Muscle of back (tissue), 13 donors: ENCODE measurements at places on chromosomes 11 and 22. TPM values are rescaled to one million over a fixed set of nuclear protein-coding genes. Genes with fewer than 3 reads are reported as not detected.

DNA sequence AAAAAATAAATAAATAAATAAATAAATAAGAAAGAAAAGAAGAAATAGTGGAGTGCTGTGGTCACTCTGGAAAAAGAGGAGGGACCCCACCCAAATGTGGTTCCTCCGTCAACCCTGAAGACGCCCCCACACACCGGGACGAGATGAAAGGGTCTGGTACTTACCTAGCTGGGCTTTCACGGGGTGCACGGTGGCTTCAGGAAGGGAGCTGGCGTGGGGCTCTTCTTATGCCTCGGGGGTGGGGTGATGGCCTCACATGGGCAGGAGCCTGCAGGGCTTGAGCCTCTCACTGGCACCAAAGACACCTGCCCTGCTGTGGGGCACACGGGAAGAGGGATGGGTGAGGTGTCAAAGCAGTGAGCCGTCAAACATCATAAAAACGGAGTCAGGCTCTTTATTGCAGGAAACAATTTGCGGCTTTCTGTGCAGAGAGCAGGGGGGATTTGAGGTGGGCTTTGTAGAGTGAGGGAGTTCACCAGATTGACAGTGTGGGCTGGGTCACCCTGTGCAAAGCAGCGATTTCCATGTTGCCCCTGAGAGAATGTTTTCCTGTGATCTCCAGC, 28.0 kb upstream of the KRTAP5-6 start:
- no peak for DNase-seq

- DNase-seq, result no peak
Measured at GRCh38 chr11:13885083-13885482, 77.4 kb upstream of the SPON1 start.

The CENPM gene
- 8.7 TPM for polyA plus RNA-seq

DNA sequence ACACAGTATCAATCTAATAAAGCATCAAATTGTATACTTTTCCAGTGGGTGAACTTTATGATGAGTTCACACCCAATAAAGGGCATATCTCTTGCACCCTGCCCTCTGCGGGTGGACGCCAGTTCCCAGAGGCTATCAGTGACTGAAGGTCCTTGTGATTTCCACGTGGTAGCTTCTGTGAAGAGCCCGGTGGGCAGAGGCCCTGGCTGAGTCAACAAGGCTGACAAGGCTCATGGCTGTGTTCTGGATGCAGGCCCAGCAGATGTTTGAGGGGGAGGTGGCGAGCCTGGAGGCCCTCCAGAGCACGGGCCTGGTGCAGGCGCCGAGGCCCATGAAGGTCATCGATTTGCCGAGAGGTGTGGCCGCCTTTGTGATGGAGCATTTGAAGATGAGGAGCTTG, 71.4 kb downstream of the PIWIL3 start:
- DNase-seq, result peak; percentile 33

DNA sequence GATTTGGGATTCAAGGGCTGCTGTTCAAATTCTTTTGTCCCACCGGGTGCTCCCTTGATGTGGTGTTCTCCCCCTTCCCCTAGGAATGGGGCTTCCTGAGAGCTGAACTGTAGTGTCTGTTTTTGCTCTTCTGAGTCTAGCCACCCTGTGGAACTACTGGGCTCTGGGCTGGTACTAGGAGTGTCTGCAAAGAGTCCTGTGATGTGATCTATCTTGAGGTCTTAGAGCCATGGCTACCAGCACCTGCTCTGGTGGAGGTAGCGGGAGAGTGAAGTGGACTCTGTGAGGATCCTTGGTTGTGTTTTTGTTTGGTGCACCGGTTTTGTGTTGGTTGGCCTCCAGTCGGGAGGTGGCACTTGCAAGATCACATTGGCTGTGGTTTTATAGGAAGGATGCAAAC, 46.2 kb downstream of the OR2AT4 start:
- DNase-seq, result no peak

- DNase-seq, result peak; percentile 8
Measured at GRCh38 chr11:81839976-81840375, 893.7 kb downstream of the FAM181B start.

The TLCD5 gene
- 6.8 TPM for polyA plus RNA-seq

The JAML gene
- 2.7 TPM for polyA plus RNA-seq

GRCh38 chr22:27906241-27906640, 12.8 kb downstream of the PITPNB start:
- DNase-seq, result no peak

The CEND1 gene
- 0.48 TPM for polyA plus RNA-seq
